HFFc6 (cell line): ENCODE measurements at places on chromosomes 13 and 19. TPM values are rescaled to one million over a fixed set of nuclear protein-coding genes. Genes with fewer than 3 reads are reported as not detected.

Gene CLDND2
- 1.1 TPM in 3 replicates for total RNA-seq

DNA sequence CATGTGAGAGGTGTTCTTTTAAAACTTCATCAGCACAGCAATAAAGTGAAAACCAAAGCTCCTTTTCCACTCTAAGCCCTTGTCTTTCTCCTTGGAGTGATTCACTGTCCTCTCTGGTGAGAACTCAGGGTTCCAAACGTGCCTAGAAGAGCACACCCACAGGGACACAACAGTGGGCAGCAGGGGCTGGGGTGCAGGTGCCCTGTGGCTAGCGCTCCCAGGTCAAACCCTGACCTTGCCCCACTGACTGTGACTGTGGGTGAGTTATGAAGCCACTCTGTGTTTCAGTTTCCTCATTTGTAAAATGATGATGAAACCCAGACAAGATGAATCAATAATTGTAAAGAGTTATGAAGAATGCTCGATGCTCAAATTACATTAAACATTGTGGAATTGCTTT lies 37.6 kb upstream of the IGFL1 start:
- DNase-seq: no peak

Gene FFAR1
- not detected in 3 replicates for total RNA-seq

DNA sequence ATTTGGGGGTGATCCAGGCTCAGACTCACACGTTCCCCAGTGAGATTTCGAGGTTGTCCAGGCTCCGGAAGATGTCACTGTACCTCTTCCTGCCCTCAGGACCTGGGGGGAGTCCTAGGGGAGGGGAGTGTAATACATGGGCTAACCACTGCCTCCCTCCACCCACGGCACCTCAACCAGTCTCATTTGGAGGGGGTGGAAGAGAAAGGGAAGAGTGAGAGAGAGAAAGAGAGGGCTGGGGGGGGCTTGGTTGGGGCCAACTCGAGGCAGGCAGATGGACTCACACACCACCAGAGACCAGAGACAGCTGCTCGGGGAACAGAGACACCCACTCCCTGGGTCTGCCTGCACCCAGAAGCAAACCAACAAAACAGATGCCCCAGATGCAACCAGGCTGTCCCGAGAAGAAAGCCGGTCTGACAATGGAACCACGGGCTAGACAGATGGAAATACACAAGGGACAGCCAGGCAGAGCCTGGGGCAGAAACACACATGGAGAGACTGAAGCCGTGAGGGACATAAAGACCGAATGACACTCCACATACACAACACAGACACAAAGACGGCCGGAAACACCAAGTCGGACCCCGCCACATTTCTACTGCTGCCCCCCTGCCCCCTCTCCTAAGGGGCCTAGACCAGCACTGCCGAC lies 825 bp downstream of the GMIP start:
- no peak for DNase-seq

- no peak for DNase-seq
Measured at GRCh38 chr13:111599791-111600190, 279.3 kb downstream of the TEX29 start.

DNA sequence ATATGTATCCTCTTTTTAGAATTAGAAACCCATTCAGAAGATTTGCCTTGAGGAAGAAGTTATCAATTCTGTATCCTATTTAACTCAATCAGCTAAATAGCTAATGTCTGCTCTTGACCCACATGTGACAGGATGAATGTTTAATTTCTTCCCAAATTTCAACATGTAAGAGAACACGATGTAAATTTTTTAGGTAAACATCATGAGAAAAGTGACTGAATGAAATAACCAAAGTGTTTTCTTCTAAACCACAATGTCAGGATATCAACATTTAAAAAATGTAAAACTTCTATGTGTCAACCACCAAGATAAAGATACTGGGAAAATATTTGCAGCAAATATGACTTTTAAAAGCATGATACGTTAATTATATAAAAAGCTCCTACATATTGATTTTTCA lies 302.4 kb downstream of the DCT start:
- DNase-seq: no peak

Gene ZSCAN22
- total RNA-seq: 2.2 to 3.0 TPM (median 2.5 TPM) in 3 replicates
